ENCODE measurements at places on chromosomes 1 and 21.

DNA sequence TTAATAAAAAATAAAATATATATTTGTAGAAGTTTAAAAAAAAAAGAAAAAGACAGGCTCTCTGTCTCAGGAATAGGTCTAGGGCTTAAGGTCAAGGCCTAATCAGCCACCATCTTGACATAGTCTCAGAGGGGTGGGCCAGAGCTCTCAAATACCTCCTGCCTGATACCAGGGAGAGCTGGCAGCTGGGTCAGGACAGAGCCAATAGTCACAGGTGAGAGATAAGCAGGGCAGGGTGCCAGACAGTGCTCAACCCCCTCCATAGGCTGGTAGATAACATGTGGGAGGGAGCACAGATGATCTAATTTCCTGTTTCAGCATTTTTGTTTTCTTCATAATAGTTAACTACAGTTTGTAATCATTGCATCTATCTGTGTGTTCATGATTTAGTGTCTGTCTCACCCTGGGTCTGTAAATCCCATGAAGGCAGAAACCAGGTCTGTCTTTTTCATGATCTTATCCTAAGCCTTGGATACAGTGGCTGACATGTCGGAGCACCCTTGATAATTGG is 152.0 kb upstream of the GRIK3 start:
- no peak for DNase-seq

DNA sequence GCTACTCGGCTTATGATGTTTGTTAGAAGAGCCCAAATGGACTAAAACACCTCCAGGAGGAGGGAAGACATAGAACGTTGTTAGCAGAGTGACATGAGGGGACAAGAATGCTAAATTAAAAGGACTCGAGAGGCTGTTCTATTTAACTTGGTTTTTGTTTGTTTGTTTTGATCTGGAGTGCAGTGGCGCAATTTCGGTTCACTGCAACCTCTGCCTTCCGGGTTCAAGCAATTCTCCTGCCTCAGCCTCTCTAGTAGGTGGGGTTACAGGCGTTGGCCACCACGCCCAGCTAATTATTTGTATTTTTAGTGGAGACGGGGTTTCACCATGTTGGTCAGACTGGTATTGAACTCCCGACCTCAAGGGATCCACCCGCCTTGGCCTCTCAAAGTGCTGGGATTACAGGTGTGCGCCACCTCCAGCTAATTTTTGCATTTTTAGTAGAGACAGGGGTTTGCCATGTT is 5.1 kb upstream of the HNRNPU start:
- no peak for DNase-seq

DNA sequence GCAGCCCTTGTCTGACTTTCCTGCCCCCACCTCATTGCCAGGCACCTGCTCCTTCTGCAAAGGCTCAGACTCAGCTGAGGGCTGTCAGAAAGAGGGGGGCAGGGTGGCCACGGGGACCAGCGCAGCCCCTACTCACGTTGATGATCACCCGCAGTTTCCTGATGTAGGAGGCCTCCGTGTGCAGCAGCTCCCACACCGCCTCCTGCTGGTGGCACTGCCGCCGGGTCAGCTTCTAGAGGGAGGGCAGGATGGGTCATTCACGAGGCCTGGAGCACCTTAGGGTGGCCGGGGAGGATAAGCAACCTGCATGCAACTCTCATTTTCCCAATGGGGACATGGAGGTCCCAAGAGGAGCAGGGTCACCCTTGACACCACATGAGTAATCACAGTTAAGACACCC is 6.4 kb upstream of the TNFRSF25 start:
- DNase-seq, result peak; percentile 73

- DNase-seq, result no peak
These were observed 86.9 kb upstream of the GORAB start for GRCh38 chr1:170445096-170445495.

DNA sequence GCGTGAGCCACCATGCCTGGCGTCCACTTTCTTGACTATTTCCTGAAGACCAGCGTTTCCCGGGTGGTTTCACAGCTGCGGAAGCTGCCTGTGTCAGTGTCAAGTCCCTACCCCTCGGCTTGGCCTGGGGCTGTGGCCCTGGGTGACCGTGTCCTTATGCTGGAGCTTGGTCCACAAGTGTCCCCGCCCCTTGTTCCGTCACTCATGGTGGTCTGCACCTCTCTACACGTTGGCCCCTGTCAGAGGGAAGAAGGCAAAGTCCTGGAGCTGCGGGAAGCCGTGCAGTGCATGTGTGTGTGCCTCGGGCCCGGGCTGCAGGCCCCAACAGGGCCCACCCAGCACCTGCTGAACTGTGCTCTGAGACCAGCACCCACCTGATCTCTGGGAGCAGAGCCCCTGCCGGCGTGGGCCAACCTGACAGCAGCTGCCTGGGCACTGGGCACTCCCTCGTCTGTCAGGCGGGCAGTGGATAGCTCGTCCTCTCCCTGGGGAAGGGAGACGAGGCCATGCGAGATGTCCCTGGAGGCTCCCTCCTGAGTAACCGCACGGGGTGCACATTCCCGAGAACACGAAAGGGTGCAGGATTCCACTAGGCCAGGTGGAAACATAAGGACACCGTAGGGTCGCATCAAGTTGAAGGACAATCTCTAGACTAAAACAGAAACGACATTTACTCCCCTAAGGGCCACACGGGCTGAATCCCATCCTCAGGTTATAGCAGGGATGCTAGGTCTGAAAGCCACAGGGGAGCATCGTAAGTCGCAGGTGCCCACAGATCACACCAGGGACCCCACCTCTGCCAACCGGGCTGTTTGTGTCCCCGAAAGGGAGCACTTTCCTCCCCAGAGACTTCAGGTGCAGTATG is 2.4 kb upstream of the C1orf159 start:
- no peak for DNase-seq

DNA sequence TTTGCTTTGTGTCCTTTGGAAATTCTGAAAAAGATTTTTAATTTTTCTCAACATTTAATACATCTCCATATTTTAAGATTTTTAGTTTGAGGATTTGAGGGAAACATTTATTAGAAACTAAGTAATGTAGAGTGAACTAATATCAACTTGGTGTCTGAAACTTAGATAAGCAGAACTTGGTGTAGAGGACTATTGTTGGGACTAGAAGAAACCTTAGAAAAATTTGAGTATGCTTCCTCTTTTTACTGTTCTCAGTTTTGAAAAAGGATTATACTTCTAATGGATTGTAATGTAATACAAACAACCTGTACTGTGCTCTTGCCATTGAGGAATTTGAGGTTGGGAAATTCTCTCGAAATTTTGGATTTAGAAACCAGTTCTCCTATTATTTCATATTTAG is 2.4 kb downstream of the FNBP1L start:
- DNase-seq, result no peak

DNA sequence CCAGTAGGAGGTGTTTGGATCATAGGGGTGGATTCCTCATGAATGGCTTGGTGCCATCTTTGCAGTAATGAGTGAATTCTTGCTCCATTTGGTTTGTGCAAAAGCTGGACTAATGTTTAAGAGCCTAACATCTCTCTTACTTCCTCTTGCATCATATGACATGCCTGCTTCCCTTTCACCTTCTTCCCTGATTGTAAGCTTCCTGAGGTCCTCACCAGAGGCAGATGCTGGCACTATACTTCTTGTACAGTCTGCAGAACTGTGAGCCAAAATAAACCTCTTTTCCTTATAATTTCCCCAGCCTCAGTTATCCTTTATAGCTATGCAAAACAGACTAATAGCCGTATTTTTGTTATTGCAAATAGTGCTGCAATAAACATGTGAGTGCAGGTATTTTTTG is 8.1 kb downstream of the PRSS38 start:
- DNase-seq, result no peak

DNA sequence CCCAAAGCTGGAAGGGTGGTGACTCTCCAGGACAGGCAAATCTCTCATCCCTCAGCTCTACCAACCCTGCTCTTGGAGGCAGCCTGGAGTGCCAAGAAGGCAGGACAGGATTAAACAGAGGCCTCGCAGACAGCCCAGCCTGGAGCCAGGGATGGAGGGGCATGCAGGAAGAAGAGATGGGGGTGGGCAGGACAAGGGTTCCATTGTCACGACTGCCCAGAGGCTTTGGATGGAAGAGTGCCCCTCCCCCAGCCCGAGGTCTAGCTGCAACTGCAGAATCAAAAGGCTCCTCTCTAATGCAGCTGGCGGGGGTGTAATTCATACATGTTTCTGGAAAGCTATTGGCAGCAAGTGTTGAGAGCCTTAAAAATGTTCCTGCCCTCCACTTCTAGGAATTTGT is 8.8 kb downstream of the RAB7B start:
- DNase-seq, result no peak

- no peak for DNase-seq
These were observed 681.0 kb upstream of the ADAMTS5 start for GRCh38 chr21:27647921-27648320.

DNA sequence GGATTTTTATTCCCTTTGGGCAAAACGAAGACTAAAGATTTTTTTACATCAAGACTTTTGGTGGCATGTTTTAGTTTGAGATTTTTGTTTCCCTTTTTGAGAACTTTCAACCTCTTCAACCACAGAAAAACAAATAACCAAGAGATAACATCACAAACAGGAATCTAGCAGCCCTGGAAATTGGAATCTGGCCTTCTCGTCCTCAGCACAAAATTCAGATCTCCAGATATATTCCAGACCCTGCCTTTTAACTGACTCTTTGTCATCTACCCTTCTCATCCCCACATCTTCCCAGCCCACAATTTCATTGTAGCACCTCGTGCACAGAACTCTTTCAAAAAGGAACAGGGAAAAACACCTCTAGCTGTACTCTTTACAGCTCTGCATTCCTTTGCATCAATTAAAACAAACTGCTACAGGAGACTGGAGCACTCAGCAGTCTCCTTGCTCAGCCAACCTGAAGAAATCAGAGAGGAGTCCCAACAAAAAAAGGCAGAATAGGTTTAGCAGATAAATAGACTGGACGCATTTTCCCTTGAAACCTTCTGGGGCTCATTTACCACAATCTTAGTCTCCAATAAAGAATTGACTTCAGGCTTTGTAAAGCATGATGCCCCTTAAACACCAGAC is 251.0 kb downstream of the TTLL7 start:
- DNase-seq, result no peak

DNA sequence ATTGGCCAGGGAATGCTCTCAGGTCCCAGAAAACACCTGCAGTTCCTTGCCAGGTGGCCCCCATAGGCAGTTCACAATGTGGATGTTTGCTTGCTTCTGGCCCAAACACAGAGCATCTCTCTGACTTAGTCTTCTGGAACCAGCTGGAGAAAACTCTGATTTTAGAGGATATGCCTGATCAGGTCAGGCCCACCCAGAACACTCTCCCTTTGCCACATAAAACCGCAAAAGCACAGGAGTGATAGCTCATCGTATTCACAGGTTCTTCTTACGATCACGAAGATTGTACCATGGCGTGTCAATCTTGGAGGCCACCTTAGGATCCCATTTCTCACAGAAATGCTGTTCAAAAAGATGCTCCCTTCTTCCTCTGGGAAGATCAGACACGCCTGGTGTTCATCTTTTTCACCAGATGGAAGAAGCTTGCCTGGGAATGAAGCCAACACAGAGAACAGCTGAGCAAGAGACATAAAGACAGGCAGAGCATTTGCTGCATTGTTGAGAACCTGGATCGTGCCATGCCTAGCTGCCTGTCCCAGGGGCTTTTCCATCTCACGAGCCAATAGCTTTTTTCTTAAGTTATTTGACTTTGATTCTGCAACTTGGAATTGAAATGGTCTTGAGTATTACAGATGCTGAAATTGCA is 11.6 kb upstream of the CD247 start:
- no peak for DNase-seq

- DNase-seq, result no peak
These were observed 300.6 kb upstream of the PRMT6 start for GRCh38 chr1:106755682-106756406.

DNA sequence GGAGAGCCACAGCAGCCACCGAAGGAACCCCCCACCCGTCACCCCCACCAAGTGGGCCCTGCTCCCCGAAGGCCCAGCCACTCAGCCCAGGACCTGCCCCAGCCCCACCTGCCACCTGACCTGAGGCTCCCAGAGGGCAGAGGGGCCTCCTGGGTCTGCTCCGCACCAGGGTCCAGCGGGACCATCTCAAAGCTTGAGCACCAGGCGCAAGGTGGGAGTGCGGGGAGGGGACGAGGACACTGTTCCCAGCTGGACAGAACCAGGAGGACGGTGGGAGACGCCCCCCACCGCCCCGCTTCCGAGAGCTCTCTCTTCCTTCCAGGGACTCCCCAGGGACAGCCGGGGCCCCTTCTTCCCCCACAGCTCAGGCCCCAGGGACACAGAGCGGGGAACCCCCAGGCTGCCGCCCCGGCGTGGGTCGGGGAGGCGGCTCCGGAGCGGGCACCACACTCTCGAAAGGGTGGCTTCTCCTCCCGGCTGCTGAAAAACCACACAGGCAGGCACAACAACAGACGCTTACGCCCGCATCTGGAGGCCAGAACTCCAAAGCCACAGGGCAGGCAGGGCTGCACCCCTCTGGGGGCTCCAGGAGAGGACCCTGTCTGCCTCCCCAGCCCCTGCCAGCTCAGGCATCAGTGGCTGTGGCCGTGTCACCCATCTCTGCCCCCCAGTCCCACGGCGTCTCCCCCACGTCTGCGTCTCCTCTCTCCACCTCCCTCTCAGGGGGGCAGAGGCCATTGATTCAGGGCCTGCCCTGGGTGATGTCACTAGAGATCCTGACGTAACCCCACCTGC is 1.9 kb upstream of the TTLL10 start:
- no peak for DNase-seq

- DNase-seq, result no peak
These were observed 19.5 kb downstream of the ZMYM4 start for GRCh38 chr1:35287807-35288640.

DNA sequence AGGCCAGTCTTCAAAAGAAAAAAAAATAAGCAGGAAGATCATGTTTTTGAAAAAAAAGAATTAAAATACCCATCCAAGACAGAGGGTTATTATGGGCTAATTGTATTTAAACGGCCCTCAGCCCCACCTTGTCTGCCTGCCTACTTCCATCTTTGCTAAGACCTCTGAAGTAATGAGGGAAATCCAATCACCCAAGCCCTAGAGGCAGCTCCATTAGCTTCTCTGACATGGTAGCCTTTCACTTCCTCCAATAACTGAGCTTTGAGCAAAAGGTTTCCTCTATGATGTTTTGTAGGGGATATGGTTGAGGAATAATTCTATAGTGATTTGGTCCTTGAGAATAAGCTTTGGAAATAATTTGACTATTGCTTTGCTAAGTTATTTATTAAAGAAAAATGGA is 178.2 kb upstream of the SGIP1 start:
- DNase-seq, result no peak

GRCh38 chr1:240906477-240906876 is 294.5 kb upstream of the GREM2 start:
- DNase-seq, result no peak

GRCh38 chr1:192579010-192579738 is 3.6 kb downstream of the RGS1 start:
- no peak for DNase-seq

- no peak for DNase-seq
These were observed 213.5 kb upstream of the PTGFR start for GRCh38 chr1:78277253-78277652.

DNA sequence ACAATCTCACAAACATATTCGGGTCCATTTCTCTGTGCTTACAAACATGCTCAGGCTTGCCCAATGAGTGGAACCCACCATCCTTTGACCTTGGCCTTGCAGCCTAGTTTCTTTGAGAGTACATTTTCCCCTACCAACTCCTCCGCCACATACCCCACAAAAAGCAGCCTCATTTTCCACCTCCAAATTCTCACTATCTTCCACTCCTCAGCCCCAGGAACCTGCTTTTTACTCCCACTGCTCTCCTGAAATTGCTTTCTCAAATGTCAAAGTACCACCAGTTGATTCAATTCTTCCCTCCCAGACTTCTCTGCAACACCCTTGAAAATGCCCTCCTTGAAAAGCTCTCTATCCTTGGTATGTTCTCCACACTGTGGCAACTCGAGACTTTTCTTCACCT is 103.8 kb downstream of the RUNX1 start:
- no peak for DNase-seq

Measured in NCI-H526 treated with DMSO at 0.1 percent for 48 hours (cell line).